ENCODE measurements at places on chromosomes 3 and 15. TPM values are rescaled to one million over a fixed set of nuclear protein-coding genes. Genes with fewer than 3 reads are reported as not detected.

The CCDC80 gene
- total RNA-seq, result not detected

The SH2D7 gene
- not detected for total RNA-seq

The GNAT1 gene
- not detected for total RNA-seq

The RTP1 gene
- not detected for total RNA-seq

The TM6SF1 gene
- total RNA-seq, result 16.3 TPM

The WDR76 gene
- 71.4 TPM for total RNA-seq

The IL5RA gene
- 0.48 TPM for total RNA-seq

The HCLS1 gene
- total RNA-seq, result 318 TPM

The ABI3BP gene
- 0.17 TPM for total RNA-seq

The ANKRD63 gene
- 0.26 TPM for total RNA-seq

The ATP2C1 gene
- 51.3 TPM for total RNA-seq

The OXSR1 gene
- total RNA-seq, result 55.0 TPM

The SHC4 gene
- 0.23 TPM for total RNA-seq

The ITGA11 gene
- 0.61 TPM for total RNA-seq

The ZNF502 gene
- total RNA-seq, result 3.2 TPM

The SERPINI2 gene
- not detected for total RNA-seq

The TNFSF10 gene
- 151 TPM for total RNA-seq

The DENND4A gene
- total RNA-seq, result 50.4 TPM

The RASL12 gene
- total RNA-seq, result not detected

The TADA3 gene
- 71.8 TPM for total RNA-seq

The SLC4A7 gene
- total RNA-seq, result 49.5 TPM

The SNTN gene
- not detected for total RNA-seq

The P2RY14 gene
- 1.2 TPM for total RNA-seq

The FBXW12 gene
- not detected for total RNA-seq

The CCDC9B gene
- total RNA-seq, result 2.6 TPM

The STARD5 gene
- 7.2 TPM for total RNA-seq

The CX3CR1 gene
- 0.94 TPM for total RNA-seq

The SERF2 gene
- 926 TPM for total RNA-seq

The SNURF gene
- 27.3 TPM for total RNA-seq

The PDIA3 gene
- 217 TPM for total RNA-seq

The SNRPN gene
- total RNA-seq, result 89.7 TPM

The B3GALNT1 gene
- 10.4 TPM for total RNA-seq

The EFHB gene
- not detected for total RNA-seq
